Activated CD8-positive, alpha-beta memory T cell treated with anti-CD3 and anti-CD28 coated beads for 48 hours (primary cell): ENCODE measurements at places on chromosomes 1 and 21.

GRCh38 chr1:5939271-5940170 is 52.7 kb downstream of the NPHP4 start:
- no peak for DNase-seq

DNA sequence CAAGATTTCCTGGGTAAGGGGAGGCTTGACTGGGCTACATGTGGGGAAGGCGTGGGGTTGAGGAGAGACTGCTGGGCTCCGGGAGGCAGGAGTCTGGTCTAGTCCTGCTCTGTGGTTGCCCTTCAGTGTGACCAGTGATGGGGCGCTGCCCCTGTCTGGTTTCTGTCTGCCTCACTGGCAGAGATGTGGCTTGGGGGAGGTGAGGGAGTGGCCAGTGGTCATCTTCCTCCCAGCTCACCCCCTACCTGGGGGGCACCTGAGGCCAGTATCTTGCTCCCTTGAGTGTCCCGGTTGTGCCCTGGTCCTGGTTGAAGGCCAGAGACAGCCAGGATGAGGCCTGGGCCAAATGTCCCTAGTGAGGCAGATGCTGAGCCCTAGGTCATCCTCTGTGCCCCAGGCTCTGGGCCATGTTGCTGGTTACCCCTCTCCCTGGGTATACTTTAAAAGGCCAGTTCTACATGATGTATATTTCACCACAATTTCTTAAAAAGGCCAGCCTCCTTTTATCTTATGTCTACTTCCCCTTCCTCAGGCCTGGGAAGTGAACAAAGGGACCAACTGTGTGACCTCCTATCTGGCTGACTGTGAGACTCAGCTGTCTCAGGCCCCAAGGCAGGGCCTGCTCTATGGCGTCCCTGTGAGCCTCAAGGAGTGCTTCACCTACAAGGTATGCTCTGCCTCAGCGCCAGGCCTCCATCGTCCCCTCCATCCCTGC is 10.5 kb downstream of the FAAH start:
- no peak for DNase-seq

- DNase-seq: no peak
Observed at GRCh38 chr1:74681851-74682250, 8.3 kb upstream of the ERICH3 start.

- no peak for DNase-seq
Observed at GRCh38 chr1:169570172-169570574, 16.1 kb downstream of the F5 start.

- no peak for DNase-seq
Observed at GRCh38 chr1:169260478-169261151, 107.0 kb downstream of the NME7 start.

DNA sequence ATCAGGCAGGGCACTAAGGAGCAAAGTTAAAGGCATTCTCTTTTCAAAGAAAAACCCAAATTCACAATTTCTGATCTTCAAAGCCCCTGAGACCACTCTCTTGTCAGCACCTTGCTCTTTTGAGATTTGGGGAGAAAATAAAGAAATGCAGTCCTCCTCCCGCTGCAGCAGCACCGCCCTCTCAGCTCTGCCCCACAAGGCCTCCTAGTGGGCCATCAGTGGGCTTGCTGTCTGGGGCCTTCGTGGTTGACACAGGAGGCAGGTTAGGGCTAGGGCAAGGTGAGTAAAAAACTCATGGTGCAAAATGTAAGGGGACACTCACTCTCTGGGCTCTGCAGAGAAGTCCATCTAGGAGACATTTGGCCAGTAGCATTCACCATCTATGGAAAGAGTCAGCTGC is 67.4 kb upstream of the CTTNBP2NL start:
- DNase-seq: no peak

DNA sequence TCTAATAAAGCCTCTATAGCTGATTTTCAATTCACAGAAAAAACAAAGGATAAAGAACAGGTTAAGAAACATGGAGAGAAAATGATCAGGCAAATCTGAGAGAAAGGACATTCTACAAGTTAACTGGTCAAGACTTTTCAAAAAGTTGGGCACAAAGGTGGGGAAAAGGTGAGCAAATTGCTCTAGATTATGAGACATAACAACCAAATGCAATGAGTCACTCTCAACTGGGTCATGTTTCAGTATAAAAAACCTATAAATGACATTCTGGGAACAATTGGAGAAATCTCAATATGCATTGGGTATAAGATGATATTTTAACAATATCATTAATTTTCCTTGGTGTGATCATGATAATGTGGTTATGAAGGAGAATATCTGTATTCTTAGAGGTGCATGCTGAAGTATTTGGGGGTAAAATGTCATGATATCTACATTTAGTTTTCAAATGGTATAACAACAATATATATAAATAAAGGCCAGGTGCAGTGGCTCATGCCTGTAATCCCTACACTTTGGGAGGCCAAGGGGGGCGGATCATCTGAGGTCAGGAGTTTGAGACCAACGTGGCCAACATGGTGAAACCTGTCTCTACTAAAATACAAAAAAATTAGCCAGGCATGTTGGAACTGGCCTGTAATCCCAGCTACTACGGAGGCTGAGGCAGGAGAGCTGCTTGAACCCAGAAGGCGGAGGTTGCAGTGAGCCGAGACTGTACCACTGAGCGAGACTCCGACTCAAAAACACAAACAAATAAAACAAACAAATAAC is 27.0 kb downstream of the ANKRD13C start:
- DNase-seq: no peak

GRCh38 chr1:75794382-75794781 is 2.3 kb upstream of the MSH4 start:
- no peak for DNase-seq

- no peak for DNase-seq
Observed at GRCh38 chr1:201017828-201018163, 5.7 kb downstream of the KIF21B start.

DNA sequence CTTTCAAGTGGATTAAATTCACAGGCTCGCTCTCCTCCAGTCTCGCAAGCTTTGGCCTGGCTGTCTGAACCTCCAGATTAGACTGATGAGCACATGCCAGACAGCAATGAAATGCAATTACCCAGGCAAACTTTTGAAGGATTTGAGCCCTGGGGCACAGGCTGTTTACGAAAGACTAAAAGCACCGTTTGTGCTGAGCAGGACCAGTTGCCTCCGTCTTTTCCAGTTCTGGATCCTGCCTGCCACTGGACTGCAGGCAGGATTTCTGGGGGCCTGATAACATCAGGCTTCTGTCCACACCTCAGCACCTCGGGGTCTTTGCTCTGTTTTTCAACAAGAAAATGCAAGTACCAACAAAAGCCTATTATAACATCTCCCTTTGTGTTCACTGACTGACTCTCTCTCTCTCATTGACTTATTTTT is 145.7 kb downstream of the CLIC6 start:
- DNase-seq: no peak

- no peak for DNase-seq
Observed at GRCh38 chr1:29801561-29801973, 565.2 kb downstream of the PTPRU start.

DNA sequence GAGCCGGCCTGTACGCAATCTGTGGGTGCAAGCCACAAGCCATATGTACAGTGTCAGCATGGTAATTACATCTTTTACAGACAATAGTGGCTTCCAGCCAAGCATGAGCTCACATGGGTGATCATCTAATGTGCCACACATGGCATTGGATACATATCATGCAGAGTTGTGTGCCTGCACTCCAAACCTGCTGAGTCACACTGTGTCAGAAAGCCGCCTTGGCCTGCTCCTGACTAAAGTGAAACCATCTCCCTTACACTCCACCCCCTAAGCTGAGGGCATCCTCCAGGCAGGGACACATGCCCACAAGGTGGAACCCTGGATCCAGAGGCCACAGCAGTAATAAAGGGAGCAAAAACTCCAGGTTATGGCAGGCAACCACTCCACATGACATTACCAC is 72.5 kb downstream of the KCNT2 start:
- no peak for DNase-seq

DNA sequence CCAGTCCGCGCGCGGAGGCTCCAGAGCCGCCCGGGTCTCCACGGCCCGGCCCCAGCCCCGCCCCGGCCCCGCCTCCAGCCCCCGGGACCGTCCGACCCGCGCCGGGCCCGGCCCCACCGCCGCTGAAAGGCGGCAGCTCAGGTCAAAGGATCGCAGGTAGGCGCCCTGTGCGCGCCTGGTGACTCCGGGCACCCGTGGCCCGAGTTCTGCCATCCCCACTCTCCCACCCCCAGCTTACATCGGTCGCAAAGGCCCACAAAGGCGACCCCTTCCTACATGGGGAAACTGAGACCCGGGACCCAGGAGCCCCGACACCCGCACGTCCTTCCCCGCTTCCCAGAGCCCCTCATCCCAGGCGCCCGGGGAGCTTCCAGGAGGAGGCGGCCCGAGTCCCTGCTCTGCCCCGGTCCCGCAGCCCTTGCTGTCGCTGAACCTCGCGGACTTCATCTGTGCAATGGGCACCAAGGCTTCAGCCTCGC is at the start of gene TMEM200B:
TSS of gene TMEM200B (minus strand) at position 17 of the 479 bp plus-strand sequence. CDS start 2,075 bp downstream, outside the sequence.
- DNase-seq: no peak

DNA sequence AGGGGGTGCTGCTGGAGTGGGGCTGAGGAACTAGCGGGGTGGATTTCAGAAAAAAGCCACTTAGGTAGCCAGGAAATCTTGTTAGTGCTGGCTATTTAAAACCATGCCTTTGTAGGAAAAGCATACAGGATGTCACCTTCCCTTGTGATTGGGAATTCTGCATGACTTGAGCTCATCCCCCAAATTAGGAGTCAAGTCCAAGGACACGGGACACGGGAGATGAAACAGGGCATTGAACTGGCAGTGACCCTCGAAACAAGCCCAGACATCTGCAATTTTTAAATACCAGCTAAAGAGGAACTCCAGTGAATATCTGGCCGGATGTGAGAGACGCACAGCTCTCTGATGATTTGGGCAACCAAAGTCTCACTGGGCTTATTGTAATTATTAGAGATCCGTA is 32.8 kb downstream of the C2CD2 start:
- DNase-seq: no peak

GRCh38 chr1:78388275-78388674 is 102.5 kb upstream of the PTGFR start:
- DNase-seq: no peak

GRCh38 chr1:1894354-1895059 is 3.6 kb upstream of the GNB1 start:
- no peak for DNase-seq

DNA sequence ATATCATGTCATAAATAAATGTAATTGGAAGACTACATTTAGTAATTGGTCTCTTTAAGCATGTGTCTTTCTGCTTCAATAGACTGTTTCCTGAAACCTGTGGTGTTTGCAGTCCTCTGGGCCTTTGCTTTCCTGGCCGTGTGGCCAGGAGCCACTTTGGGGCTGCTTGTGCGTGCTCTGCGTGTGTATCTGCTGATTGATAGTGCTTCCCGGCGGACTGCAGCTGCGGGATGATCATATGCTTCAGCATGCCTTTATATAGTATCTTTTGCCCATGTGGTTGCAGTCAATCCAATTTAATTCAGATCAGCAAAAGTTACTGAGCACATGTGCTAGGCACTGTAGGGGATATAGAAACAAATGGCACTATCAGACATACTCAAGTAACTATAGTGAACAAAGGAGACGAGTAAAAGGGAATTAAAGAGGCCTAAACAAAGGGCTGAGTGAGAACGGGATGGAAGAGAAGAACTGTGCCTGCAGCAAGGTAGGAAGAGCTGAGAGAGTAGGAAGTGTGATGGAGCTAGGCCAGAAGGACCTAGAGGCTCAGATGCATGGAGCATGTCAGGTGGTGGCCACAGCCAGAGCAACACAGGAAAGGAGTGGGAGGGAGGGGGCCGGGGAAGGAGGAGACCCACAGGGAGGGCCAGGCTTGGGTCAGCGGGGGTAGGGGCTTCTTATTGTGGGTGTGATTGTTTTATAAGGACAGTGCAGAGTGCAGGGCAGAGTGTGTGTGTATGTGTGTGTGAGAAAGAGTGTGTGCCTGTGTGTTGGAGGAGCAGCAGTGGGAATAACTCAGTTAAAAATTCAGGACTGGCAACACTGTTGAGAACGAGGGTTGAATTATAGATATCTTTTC is 27.2 kb upstream of the TTF2 start:
- no peak for DNase-seq

GRCh38 chr1:176096015-176096414 is 111.1 kb downstream of the COP1 start:
- DNase-seq: no peak

- no peak for DNase-seq
Observed at GRCh38 chr1:42680921-42681683, 1.1 kb upstream of the YBX1 start.

DNA sequence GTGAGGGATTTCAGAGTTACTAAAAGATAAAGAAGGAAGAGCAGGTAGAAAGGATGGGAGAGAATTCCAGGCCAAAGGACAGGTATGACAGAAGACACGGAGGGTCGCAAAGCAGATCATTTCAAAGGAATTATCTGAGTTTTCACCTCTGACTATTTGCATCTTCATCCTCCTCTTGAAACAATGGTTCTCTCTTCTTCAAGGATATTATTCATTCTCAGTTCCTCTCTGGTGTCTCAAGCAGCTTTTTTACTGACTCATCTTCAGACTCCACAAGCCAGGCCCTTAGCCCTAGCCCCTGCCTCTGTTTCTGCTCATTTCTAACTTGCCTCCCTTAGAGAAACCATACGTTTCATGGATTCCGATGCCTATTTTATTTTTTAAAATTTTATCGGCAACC is 15.0 kb downstream of the DDX59 start:
- DNase-seq: no peak

- no peak for DNase-seq
Observed at GRCh38 chr1:43255438-43256210, 14.2 kb upstream of the TMEM125 start.

DNA sequence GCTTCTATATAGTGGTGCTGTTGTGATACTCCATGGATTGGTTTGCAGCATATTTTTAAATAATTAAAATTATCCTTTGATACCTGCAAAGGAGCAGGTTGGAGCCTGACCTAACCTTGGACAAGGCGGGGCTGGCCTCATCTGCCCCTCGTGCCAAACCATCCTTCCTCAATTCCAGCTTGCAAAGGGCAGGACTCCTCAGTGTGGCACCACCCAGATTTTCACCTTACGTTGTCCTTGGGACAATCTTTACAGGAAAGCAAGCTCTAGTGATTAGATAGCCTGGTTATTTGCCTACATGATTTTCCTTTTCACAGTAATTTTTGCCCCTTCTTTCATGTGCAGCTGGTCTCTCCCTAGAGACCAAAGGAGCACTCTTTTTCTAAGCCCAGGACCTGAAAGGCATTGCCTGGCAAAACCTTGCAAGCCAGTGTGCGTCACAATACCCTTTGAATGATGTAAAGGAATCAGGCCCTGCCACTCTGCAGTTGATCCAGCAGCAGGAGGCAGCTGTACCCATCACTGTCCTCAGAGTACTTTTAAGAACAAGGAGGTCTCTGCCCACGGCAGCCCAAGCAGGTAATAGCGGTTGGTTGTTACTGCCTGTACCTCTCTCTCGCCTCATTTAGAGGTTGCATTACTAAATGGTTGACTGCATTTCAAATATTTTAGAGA is 99.4 kb downstream of the ADSS2 start:
- DNase-seq: no peak

- no peak for DNase-seq
Observed at GRCh38 chr1:36417931-36418330, 20.2 kb upstream of the LSM10 start.

GRCh38 chr1:64309431-64309831 is 106.0 kb downstream of the UBE2U start:
- DNase-seq: no peak

GRCh38 chr1:159915571-159916241 is 9.6 kb downstream of the TAGLN2 start:
- DNase-seq: no peak

- no peak for DNase-seq
Observed at GRCh38 chr1:30758785-30759380, 1.3 kb upstream of the LAPTM5 start.

GRCh38 chr1:111967067-111967690 is 22.3 kb downstream of the KCND3 start:
- DNase-seq: no peak

GRCh38 chr1:30898031-30898815 is 10.3 kb downstream of the SDC3 start:
- DNase-seq: no peak

- no peak for DNase-seq
Observed at GRCh38 chr1:98991127-98992012, 13.3 kb downstream of the PLPPR5 start.
